ENCODE measurements at places on chromosomes 1 and 21.

DNA sequence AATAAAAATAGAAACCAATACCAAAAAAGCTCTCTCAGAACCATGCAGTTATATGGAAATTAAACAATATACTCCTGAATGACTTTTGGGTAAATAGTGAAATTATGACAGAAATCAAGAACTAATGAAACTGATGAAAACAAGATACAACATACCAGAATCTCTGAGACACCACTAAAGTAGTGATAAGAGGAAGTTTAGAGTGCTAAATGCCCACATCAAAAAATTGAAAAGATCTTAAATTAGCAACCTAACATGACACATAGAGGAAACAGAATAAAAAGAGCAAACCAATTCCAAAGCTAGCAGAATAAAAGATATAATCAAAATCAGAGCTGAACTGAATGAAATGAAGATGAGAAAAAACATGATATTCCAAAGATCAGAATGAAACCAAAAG is 430.9 kb downstream of the LTN1 start:
- no peak for DNase-seq

DNA sequence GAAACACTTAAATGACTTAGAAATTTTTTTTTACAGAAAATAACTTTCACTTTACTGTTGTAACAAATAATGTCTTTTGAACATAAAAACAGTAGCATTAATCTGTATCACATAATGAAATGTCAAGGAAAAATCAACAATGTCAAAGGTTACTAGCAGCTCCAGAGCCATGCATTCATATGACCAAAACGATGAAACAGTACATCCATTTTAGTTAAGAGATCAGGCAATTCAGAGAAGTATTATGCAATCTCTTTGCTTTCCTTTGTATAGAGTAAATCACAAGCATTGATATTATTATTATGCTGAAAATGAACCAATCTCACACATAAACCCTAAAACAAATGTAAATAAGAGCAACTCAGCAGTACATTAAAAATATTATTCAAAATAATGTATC is 748.9 kb downstream of the PLA2G4A start:
- DNase-seq = no peak

DNA sequence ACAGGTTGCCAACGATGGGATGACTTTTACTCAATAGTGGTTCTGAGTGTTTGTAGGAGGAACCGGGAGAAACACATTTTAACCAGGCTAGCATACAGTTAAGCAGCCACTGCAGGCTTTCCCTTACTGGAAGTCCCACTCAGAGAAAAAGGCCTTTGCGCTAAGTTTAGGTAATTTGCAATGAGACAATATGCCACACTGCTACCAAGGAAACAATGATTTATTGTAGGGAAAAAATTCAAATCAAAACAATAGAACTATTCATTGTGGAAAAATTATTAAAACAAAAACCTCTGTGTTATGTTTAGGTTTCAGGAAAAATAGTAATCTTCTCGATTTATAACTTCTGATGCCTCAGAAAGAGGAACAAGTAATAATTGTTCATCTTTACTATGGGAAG is 51.4 kb upstream of the CR2 start:
- DNase-seq = no peak

GRCh38 chr1:43009274-43009673 is 50.6 kb upstream of the SLC2A1 start:
- peak; percentile 87 for DNase-seq

- DNase-seq = no peak
Observed at GRCh38 chr1:88529581-88529980, 154.5 kb upstream of the PKN2 start.

DNA sequence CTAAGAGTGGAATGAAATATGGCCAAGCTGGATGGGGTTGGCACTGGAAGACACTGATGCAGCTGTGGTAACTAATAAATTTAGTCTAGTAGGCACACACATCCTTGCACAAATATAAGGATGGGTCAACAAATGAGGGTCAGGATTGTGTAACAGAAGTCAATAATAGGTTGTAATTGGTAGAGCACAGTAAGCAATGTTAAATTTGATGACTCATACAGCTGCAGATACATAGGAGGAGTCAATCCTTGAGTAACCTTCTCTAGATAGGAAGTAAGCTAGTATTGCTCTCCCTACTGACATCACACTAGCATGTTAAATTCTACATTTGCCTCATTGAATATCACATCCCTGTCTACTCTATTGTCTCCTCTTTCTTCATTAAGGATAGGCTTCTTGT is 332.1 kb downstream of the PTPRC start:
- DNase-seq = no peak

DNA sequence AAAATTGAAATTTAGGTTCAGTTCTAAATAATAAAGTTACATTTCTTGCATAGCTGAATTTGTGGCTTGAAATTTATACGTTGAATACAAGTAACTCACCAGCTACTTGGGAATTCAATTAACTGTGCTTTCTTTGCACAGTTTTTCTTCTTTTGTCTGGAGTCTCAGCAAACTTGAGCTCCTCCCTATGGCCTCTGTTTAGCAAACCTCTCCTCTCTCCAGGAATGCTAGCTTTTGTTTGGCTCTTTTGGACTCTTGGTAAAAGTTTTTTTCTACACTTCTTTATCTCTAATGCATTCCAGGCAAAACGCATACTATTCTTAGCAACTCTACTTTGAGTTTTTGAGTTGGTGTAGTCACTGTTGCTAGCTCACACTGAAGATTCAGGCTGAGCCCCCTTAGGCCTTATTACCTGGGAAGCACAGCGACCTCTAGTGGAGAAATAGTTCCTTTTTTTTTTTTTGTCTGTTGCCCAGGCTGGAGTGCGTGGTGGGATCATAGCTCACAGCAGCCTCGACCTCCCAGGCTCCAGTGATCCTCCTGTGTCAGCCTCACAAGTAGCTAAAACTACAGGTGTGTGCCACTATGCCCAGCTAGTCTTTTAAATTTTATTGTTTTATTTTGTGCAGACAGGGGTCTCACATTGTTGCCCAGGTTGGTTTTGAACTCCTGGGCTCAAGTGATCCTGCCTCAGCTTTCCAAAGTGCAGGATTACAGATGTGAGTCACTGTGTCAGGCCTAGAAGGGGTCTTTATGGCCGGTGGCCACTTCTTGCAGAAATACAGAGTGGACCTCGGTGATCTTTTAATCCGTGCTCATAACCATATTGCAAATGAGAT is 61.7 kb downstream of the CASQ2 start:
- DNase-seq = peak; percentile 63

DNA sequence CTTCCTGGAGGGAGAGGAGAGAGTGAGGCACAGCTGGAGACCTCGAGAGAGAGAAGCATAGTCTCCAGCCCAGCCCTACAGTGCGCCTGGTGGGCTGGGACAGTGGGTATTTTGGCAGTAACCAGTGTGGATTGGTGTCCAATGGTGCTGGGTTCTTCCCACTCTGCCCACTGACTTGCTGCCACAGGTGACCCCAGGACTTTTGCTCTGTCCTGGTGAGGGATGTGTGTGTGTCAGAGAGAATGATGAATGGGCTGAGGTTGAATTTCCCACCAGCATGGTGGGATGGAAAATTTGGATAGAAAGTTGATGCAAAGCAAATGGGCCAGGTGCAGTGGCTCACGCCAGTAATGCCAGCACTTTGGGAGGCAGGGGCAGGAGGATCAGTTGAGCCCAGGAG is 26.3 kb downstream of the SERINC2 start:
- DNase-seq = no peak

GRCh38 chr1:27505420-27505680 is 15.4 kb upstream of the WASF2 start:
- no peak for DNase-seq

DNA sequence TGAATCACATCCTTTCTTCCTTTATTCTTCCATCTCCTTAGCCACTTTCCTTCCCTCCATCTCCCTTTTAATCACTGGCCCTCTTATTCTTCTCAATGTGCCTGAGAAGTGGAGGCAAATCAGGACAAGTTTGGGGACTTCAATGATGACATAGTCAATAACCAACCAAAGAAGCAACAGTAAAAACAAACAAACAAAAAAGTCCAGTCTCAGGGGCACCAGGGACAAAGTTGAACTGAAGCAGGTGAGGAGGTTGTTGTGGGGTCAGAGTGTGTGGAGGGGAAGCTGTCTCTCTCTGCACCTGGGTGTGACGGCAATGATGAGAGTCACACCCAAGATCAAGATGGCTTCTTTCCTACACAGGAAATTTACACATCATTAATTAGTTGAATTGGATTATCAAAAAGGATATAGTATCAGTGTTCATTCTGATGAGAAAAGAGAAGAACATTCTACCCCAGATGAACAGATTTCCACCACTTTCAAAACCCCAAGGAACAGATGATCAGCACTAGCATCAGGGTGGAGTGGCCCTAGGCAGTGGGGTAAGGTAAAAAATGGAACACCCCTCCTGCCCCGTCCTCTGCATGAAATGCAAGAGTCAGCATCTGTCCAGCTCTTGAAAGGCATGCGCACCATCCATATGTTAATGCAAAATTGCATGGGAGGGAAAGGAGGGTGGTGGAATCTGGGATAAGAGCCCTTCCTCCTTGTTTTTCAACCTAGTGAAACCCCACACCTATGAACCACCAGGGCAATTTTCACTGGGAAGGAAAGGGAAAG is 32.6 kb downstream of the HSD3B2 start:
- no peak for DNase-seq

DNA sequence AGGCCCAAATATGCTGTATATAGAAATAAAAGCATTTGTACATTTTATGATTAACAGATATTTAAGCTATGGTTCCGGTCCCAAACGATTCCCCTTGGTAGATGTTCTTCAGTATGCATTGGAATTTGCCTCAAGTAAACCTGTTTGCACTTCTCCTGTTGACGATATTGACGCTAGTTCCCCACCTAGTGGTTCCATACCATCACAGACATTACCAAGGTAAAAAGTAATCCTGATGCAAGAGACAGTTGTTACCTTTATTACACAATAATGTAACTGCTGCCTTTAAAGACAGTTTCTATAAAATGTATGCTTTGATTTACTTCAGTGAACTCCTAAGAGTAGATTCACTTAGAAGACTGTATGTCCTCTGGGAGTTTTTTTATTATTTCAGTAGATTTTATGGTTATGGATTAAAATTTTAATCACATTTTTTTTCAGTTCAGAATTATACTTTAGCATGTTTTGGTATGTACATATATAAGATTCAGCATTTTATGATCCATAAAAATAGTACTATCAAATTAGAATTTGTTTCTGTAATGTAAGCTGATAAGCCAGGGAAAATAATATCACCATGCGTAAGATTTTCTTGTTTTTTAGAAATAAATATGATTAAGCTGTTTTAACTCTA is 96.5 kb downstream of the USP25 start:
- DNase-seq = no peak

- peak; percentile 72 for DNase-seq
Observed at GRCh38 chr1:46687093-46687659, 15.5 kb downstream of the TEX38 start.

Measured in SK-N-MC (cell line).